ENCODE measurements at places on chromosomes 12 and 14.

GRCh38 chr14:46432516-46432915, 219.1 kb downstream of the RPL10L start:
- DNase-seq = no peak

DNA sequence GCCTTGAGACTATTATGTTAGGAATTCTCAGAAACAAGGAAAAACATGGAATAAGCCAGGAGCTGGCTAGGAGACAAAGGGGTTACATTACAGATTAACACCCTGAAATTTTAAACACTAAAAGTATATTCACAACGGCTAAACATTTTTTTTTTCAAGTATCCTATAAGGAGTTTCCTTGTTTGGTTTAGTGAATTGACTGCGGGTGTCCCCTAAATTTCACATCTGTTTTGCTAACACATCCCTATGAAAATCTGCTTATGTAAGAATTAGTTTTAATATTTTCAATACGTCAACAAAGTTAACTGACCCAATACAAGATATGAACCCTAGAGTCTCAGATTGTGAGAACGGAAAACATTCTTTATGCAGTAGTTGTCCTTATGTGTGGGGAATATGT, 19.0 kb downstream of the TAOK3 start:
- DNase-seq = no peak

DNA sequence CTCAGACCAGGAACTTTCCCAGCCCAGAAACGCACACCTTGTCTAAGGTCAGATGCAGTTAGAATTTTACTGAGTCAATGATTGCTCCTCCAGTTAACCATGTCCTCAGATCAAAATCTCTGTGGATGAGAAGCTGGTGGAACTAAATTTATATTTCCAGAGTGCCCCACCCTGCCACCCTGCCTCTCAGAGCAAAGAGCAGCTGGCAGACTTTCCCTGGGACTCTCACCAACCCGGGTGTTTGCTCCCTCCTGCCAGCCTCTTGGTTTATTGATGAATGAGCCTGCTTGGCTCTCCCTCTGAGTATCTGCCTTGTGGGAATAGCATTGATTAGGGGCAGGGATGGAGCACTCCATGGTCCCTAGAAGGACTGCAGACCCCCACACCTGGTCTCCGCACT, 5.9 kb upstream of the KRT1 start:
- no peak for DNase-seq

DNA sequence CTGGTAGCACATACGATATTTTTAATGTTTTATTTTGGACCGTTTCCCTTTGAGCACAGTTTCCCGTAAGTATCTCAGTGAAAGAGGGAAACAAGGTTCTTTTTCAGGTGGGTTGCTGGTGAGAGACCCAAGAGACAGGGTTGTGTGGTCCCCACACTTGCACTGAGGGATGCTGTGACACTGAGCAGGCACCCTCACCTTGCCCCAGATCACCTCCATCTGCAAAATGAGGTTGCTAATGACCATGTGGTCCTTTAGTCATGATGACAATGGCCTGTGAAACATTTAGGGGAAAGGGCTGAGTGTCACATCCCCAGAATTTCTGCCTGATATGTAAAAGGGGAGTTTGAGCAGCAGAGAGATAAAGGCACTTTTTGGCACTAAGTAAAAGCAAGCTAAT, 4.3 kb downstream of the CCND2 start:
- no peak for DNase-seq

- no peak for DNase-seq
Measured at GRCh38 chr12:7877420-7877819, 4.7 kb upstream of the SLC2A14 start.
